ENCODE measurements at places on chromosomes 7 and 10.

GRCh38 chr7:7188091-7188490, 5.7 kb downstream of the C1GALT1 start:
- DNase-seq: no peak

GRCh38 chr10:131021246-131021895, 290.1 kb downstream of the TCERG1L start:
- DNase-seq: no peak

GRCh38 chr7:55723621-55723941, 139.0 kb downstream of the SEPTIN14 start:
- DNase-seq: no peak

DNA sequence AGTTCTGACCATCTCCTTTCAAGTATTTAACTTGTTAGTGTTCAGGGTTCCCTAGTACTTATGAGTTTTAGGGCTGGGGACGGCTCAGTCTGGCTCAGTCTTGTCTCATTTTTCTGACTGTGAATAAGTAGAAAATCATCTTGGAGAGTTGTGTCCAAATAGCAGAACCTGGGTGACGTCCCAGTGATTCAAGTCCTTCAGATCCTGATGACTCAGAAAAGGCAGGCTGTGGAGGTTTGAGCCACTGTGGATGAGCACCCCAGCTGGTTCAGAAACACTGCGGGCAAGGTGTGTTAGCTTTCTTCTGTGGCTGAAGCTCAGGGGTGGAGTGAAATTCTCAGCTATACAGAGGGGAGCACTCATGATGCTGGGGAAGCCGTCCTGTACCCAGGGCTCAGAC, 154.4 kb upstream of the NPY start:
- DNase-seq: peak; percentile 36

- peak; percentile 60 for DNase-seq
These were observed 23.2 kb upstream of the ZNF32 start for GRCh38 chr10:43671659-43672531.

GRCh38 chr7:146862415-146862814, 745.8 kb downstream of the CNTNAP2 start:
- DNase-seq: no peak

DNA sequence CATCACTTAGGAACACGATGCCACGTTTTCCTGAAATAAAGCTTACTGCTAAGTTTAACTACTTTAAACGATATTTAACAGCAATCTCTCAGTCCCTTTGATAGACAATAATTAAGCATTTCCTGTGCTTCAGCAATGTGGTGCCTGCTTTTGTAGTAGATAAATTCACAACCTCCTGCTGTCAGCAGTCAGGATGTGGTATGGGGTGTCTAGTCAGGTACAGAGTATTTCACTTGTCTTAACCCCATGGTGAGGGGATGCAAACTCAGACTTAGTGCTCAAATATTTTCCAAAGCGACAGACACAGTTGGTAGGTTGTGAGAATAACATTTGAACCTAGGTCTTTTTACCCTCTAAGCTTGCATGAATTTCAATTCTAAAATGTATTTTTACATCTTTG, 526.2 kb upstream of the PFKP start:
- no peak for DNase-seq

GRCh38 chr10:101367569-101368453, 13.8 kb downstream of the BTRC start:
- peak; percentile 52 for DNase-seq

DNA sequence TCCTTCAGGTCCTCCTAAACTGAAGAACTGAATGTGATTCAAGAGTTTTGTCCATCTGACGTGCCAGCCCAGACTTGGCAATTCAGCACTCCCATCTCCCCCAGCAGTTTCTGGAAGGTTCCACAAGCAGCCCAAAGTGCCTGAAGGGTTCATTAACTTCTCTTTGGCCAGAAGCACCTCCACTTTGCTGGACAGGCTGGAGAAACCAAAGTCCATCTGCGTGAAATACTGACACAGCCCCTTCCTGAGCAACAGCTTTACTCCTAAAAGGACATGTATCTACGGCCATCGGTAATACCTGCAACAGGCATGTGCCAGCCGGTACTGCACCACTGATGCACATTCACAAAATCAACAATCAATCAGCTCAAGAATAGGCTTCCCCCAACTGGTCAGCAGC, 48.5 kb downstream of the RSU1 start:
- DNase-seq: no peak

GRCh38 chr7:111927353-111928019, 278.7 kb downstream of the DOCK4 start:
- DNase-seq: no peak

- DNase-seq: no peak
These were observed 302.0 kb downstream of the ETV1 start for GRCh38 chr7:13687500-13687899.

- no peak for DNase-seq
These were observed 3.1 kb upstream of the ZNF117 start for GRCh38 chr7:64993901-64994300.

DNA sequence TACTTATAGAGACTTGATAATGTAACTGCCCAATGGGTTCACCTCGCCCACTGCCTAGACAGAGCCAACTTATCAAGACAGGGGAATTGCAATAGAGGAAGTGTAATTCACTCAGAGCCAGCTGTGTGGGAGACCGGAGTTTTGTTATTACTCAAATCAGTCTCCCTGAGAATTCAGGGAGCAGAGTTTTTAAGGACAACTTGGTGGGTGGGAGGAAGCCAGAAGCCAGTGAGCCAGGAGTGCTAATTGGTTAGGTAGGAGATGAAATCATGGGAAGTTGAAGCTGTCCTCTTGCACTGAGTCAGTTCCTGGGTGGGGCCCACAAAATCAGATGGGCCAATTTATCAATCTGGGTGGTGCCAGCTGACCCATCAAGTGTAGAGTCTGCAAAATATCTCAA, 20.1 kb upstream of the C7orf33 start:
- no peak for DNase-seq

DNA sequence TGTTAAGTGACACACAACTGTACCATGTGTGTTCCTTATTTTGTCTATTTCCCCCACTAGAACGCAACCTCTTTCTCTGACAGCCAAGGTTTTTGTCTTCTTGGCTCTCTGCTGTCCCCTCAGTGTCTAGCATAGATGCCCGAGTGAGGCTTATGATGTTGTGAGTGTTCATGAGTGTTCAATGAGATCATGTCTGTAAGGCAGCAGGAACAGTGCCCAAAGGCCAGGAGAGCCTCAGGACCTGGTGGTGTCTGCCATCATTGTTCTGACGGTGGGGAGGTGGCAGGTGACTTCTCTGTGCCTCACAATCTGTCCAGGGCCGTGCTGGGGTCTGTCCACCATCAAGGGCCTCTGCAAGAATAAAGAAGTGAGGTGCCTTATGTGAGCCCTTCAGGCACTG, 66.5 kb downstream of the JCAD start:
- no peak for DNase-seq

- no peak for DNase-seq
These were observed 122.9 kb upstream of the SEMA3A start for GRCh38 chr7:84317536-84317935.

GRCh38 chr10:129532838-129533237, 65.8 kb downstream of the MGMT start:
- DNase-seq: no peak

GRCh38 chr10:3919709-3920308, 134.8 kb upstream of the KLF6 start:
- no peak for DNase-seq

DNA sequence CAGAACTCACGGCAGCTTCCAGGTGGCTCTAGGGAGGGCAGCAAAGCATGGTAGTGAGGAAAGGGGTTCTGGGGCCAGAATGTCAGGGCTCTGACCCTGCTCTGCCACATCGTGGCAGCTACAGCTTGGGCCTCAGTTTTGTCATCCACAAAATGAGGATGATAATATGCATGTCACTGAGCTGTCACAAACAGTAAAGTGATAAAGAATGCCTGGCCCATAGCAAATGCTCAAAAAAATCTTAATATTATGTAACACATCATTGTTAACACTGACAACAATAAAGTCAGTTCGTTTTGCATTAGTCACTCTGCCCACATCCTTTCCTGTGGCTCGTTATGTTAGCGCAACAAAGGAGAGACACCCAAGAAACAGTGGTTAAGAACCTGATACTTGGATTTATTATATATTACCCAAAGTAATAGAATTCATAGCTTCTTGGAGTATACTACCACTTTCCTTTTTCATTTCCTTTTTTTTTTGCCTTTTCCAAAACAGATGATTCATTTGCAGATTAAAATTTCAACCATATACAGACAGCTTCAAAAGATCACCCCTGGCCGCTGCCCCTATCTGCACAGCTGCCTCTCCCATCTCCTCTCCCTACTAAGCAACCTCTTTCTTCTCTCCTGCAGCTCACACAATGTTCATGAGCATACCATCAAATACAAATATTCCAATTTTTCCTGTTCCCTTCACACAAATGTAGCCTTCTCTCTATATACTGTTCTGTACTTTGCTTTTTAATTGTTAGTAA, 45.5 kb upstream of the DDC start:
- peak; percentile 70 for DNase-seq

GRCh38 chr7:135342887-135343286, 109.2 kb downstream of the STRA8 start:
- DNase-seq: no peak

DNA sequence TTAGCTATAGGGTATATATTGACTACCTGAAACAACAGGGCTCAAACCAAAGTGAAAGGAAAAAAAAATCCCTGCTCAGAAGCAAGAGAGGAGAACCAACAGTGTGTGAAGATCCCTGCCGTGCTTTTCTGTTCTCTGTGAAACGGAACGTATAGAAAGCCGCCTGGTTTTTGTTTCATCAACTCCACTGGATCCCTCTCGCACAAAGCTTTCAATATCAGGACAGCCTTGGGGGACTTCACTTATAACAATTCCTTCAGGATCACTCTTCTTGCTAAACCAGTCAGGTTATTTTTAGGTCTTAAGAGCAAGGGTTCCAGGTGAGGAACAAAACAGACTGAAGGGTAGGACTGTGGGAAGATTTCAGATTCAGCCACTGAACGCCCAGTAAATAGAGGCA, 151.1 kb upstream of the CACNA2D1 start:
- DNase-seq: no peak

DNA sequence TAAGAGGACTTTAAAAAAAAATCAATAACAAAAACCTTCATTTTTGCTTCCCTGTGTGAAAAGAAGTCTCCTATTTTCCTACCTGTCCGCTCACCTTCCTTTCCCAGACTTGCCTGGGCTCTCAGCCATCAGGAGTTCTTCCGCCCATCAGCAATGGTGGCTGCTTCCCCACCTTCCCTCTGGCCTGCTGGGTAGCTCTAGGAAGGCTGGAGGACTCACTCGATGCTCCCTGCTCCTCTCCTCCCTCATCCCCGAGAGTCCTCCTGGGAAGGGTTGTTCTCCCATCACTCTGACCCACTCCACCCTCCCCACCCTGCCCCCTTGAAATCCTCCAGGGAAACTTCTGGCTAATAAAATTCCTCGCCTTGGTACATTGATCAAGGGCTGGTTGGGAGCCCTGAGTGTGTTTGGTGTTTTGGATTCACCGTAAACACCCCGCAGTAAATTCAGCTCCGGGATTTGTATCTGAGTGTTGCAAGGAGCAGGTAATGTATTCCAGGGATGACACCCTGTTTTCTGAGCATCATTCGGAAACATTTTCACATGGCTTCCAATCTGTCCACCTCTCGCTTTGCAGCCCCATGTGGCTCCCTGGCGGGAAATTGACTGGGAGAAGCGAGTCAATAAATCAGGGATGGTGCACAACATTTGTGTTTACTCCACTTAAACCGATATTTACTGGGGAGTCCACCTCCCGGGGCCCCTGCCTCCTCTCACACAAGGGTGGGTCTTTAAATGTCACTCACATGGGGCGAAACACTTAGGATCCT, 126.4 kb upstream of the SDK1 start:
- DNase-seq: no peak

DNA sequence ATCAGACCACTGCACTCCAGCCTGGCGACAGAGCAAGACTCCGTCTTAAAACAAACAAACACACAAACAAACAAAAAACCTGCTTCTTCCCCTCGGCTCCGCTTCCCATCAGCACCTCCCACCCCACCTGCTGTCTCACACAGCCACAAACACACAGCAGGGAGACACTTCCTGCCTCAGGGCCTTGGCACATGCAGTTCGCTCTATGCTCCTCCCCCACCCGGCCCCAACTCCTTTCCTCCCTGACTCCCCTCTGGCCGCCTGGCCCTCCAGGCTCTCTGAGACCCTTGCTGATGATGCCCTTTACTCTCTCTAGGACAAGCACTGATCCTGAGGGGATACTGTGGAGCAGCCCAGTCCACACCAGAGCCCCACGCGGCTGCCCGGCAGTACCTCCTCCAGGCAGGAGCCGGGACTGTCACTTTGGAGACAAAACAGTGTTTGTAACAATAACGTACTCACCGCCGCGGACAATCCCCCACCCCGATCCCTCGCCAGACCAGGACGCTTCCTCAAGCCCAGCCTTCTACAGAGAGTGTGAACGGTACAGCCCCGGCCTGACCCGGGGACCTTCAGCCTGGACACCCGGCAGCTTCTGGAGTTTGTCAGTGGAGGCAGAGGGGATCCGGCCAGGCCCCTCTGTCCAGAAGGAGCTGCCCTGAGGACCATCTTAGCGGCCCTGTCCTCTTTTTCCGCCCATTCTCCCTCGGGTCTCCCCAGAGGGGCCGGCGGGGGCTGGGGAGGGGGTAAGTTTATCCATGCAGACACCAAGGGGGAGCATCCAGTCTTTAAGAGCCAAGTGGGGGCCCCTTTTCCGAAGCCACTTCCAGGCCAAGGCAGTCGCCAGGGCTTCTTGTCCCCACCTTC, 50.0 kb upstream of the GTF2IRD1 start:
- no peak for DNase-seq

GRCh38 chr7:159321278-159321677, 176.6 kb upstream of the VIPR2 start:
- DNase-seq: no peak

- no peak for DNase-seq
These were observed 4.7 kb upstream of the PYROXD2 start for GRCh38 chr10:98419469-98420261.

DNA sequence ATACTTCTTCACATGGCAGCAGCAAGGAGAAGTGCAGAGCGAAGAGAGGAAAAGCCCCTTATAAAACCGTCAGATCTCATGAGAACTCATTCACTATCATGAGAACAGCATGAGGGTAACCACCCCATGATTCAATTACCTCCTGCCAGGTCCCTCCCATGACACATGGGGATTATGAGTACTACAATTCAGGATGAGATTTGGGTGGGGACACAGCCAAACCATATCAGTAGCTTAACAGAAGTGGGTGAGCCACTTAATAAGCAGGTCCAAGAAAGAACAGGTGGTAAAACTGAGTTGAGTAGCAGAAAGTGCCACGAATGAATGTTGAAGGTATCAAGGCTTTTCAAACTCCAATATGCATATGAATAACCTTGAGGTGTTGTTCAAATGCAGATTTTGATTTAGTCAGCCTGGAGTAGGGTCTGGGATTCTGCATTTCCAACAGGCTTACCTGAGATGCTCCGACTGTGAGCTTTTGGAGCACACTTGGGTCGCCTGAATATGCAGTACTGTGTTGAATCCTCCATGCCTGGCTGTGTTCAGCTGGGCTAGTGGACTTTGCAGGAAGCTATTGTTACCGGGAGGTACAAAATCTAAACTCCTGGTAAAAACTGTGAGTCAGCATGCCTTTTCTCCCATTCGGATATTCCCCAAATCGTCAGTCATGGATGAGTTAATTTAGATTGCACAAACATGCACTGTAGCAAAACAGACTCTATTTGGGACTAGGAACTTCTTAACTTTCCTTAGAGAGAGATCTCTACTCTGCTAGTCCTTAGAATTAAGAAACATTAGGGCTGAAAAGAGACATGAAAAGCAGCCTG, 69.0 kb upstream of the PRKCQ start:
- no peak for DNase-seq

Data from astrocyte of the spinal cord (primary cell).